ENCODE measurements at places on chromosomes 13 and 19. TPM values are rescaled to one million over a fixed set of nuclear protein-coding genes. Genes with fewer than 3 reads are reported as not detected.

The C5AR2 gene
- 25.7 TPM for total RNA-seq

DNA sequence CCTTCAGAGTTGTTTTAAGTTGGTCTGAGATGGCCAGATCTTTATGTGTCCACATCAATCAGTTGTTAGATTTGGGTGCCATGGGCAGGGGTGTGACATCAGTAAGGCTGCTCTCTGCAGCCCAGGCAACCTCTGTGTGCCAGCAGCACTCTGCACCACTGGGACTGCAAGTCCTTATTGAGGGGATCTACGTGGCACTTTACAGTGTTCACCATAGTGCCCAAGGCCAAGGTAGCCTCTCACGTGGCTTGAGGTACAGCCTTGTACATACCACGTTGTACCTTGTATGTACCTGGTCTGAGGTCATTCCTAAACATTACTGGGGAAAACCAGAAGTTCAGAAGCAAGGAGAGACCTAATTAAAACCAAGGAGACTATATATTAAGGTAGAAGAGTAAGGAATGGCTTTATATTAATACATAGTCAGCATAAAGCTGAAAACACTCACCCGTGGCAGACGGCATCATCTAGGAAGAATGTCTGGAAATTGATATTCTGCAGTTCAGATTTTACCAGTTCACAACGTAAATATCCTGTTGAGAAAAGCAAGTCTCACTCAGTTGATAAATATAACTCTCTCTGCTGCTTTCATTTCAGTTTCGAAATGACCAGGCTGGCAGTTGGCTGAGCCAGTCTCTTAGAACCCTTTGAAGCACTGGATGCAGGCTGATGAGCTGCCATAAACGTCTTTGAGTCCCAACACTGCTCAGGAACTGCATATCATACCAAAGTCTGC lies 128.8 kb downstream of the ZDHHC20 start:
- no peak overlapping the region for H3K27ac ChIP-seq
- no peaks in the 10 kb centered on the region for H3K36me3 ChIP-seq
- no peak overlapping the region for H3K4me3 ChIP-seq
- no peak for DNase-seq
- no peaks in the 10 kb centered on the region for H3K4me1 ChIP-seq
- H3K27me3 ChIP-seq, result no peaks in the 10 kb centered on the region

The MUC16 gene
- under 0.01 TPM for total RNA-seq

GRCh38 chr19:42111811-42112210 lies 20.4 kb downstream of the POU2F2 start:
- no peaks in the 10 kb centered on the region for H3K36me3 ChIP-seq
- H3K4me3 ChIP-seq, result no peak overlapping the region
- no peaks in the 10 kb centered on the region for H3K27me3 ChIP-seq
- no peak overlapping the region for H3K27ac ChIP-seq

- H3K27ac ChIP-seq, result no peak overlapping the region
- no peaks in the 10 kb centered on the region for H3K4me1 ChIP-seq
- H3K36me3 ChIP-seq, result no peaks in the 10 kb centered on the region
- no peaks in the 10 kb centered on the region for H3K27me3 ChIP-seq
Observed at GRCh38 chr13:24086642-24087041, 73.9 kb upstream of the SPATA13 start.

The MATK gene
- 5.4 TPM for total RNA-seq

The B3GNT8 gene
- 4.2 TPM for total RNA-seq

The FAM83E gene
- 2.0 TPM for total RNA-seq

The ZNF583 gene
- 20.9 TPM for total RNA-seq

DNA sequence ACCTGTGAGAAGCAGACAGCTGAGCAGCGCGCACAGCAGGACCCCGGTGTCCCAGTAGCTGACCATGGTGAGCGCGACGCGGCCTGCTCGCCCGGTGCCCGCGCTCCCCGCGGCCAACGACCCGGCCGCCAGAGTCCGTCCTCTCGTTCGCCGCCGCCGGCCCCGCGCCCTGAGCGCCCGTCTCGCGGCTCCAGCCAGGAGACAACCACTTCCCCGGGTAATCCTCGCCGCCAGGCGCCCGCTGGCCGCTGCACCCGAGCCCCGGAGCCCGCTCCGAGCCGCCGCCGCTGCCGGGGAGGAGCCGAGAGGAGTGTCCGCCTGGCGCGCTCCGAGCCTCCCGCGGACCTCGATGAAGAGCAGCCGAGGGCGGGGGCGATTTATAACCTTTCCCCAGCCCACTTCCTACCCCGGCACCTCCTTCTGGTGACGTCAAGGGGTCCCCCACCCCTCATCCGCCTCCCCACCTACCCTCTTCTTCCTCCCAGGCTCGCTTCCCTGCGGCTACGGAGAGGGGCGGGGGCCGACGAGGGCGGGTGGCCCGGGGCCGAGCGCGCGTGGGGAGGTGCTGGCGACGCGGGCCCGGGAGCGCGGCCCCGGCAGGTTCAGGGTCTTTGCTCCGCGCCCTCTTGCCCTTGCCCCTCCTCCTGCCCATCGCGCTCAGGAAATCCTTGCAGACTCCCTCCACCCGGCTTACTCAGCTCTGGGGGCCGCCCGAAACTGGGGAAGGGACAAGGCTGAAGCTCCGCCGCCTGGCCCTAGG lies at the start of gene FLT1:
Gene FLT1, minus strand, starts transcription at position 351 of the 760 bp plus-strand sequence. Its CDS starts 285 bp downstream, at position 66.
- H3K4me1 ChIP-seq, result peaks cover 28% of the 10 kb centered on the region
- peaks cover 13% of the 10 kb centered on the region for H3K27me3 ChIP-seq
- H3K4me3 ChIP-seq, result peak within 1 kb of the TSS; percentile 65
- no peaks in the 10 kb centered on the region for H3K36me3 ChIP-seq
- no peak for DNase-seq
- no peak within 1 kb of the TSS for H3K27ac ChIP-seq

The ZNF699 gene
- 33.6 TPM for total RNA-seq

The FKBP8 gene
- 237 TPM for total RNA-seq

The C1QTNF9 gene
- total RNA-seq, result not detected

GRCh38 chr13:25816239-25816638 lies 235.6 kb downstream of the SHISA2 start:
- H3K4me3 ChIP-seq, result no peak overlapping the region
- H3K4me1 ChIP-seq, result no peaks in the 10 kb centered on the region

- H3K27me3 ChIP-seq, result no peaks in the 10 kb centered on the region
- H3K4me3 ChIP-seq, result no peak overlapping the region
- DNase-seq, result no peak
Observed at GRCh38 chr13:29799041-29799440, 51.4 kb downstream of the UBL3 start.

The KCNRG gene
- total RNA-seq, result 2.0 TPM

GRCh38 chr19:29054886-29055675 lies 157.9 kb downstream of the UQCRFS1 start:
- no peak overlapping the region for H3K4me3 ChIP-seq
- H3K27me3 ChIP-seq, result no peaks in the 10 kb centered on the region
- H3K27ac ChIP-seq, result no peak overlapping the region
- H3K36me3 ChIP-seq, result no peaks in the 10 kb centered on the region
- H3K4me1 ChIP-seq, result no peaks in the 10 kb centered on the region
- DNase-seq, result no peak

- DNase-seq, result no peak
- H3K36me3 ChIP-seq, result no peaks in the 10 kb centered on the region
- no peaks in the 10 kb centered on the region for H3K4me1 ChIP-seq
- H3K27me3 ChIP-seq, result no peaks in the 10 kb centered on the region
- H3K4me3 ChIP-seq, result no peak overlapping the region
Observed at GRCh38 chr13:47859165-47859564, 141.9 kb downstream of the SUCLA2 start.

- H3K36me3 ChIP-seq, result peaks cover 22% of the 10 kb centered on the region
- H3K27me3 ChIP-seq, result no peaks in the 10 kb centered on the region
- peak within 1 kb of the TSS; percentile 84 for H3K4me3 ChIP-seq
- peak; percentile 98 for DNase-seq
Observed at GRCh38 chr19:58439576-58440554, at the start of gene ZNF132. Gene ZNF132 (minus strand): TSS chr19:58440153. CDS start chr19:58439821, 332 bp downstream.

GRCh38 chr19:48398375-48399235 lies 5.1 kb downstream of the GRIN2D start:
- peak overlapping the region; percentile 66 for H3K4me3 ChIP-seq
- H3K27me3 ChIP-seq, result peaks cover 17% of the 10 kb centered on the region
- H3K27ac ChIP-seq, result no peak overlapping the region
- no peaks in the 10 kb centered on the region for H3K36me3 ChIP-seq
- peaks cover 6% of the 10 kb centered on the region for H3K4me1 ChIP-seq
- DNase-seq, result peak; percentile 21

GRCh38 chr13:90455823-90456222 lies 891.7 kb upstream of the MIR17HG start:
- H3K36me3 ChIP-seq, result no peaks in the 10 kb centered on the region
- H3K4me1 ChIP-seq, result no peaks in the 10 kb centered on the region
- DNase-seq, result no peak
- H3K4me3 ChIP-seq, result no peak overlapping the region
- no peaks in the 10 kb centered on the region for H3K27me3 ChIP-seq
- no peak overlapping the region for H3K27ac ChIP-seq

The SULT2A1 gene
- total RNA-seq, result not detected

DNA sequence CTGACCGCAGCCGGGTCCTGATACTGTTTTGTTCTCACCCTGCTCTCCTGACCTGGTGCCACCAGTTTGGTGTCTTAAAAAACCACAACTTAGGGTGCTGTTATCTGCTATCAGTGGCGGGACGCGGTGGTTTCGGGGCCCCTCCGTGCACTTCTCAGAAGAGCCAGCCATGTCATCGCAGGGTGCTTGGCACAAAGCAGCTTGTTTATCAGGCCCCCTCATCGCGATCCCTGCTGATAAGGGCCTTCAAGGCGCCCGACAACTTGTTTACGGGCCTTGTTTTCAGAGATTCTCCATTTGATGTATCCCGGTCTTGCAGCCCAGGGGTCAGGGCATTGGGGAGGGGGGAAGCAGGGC lies 58.1 kb upstream of the KLF2 start:
- no peak overlapping the region for H3K4me3 ChIP-seq
- no peaks in the 10 kb centered on the region for H3K4me1 ChIP-seq
- H3K36me3 ChIP-seq, result no peaks in the 10 kb centered on the region

DNA sequence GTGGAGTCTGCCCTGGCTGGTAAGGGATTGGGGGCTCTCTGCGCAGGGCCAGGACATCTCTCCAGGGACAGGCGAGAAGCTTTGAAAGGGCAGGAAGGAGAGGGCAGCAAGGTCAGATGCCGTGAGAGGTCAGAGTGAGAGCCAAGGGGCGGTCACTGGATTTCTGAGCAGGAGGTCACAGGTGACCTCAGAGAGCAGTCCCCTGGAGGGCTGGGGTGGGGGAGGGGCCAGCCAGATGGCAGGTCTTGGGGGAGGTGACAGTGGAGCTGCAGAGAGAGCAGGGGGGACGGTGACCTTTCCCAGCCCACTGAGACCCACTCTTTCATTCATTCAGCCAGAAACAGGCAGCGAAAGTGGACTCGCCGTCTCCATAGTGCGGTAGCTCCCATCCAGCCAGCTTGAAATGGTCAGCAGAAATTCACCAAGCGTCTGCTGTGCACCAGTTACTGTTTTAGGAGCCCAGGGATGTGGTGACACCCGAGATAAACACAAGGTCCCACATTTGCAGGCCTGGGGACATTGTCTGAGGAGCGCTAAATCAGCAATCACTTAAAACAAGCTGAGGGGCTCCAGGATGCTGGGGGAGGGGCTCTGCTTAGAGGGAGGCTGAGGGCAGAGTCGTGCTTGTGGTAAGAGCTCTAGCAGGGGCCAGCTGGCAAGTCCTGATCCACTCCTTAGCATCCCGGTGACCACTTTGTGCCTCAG lies 10.2 kb downstream of the CARM1 start:
- no peaks in the 10 kb centered on the region for H3K27me3 ChIP-seq
- no peaks in the 10 kb centered on the region for H3K36me3 ChIP-seq
- no peak overlapping the region for H3K27ac ChIP-seq

DNA sequence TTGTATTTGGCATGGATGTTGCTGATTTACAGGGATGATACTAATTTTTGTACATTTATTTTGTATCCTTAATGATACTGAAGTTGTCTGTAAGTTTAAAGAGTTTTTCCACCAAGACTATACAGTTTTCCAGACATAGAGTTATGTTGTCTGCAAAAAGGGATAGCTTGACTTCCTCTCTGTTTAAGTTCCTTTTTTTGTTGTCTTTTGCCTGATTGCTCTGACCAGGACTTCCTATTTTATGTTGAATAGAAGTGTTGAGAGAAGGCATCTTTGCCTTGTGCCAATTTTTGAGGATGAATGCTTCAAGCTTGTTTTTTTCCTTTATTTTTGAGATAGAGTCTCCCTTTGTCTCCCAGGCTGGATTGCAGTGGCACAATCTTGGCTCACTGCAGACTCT lies 36.8 kb upstream of the ZNF681 start:
- no peaks in the 10 kb centered on the region for H3K27me3 ChIP-seq
- no peak overlapping the region for H3K4me3 ChIP-seq
- H3K4me1 ChIP-seq, result no peaks in the 10 kb centered on the region
- H3K36me3 ChIP-seq, result no peaks in the 10 kb centered on the region

The RASGRP4 gene
- total RNA-seq, result 16.9 TPM

The OR7A5 gene
- total RNA-seq, result not detected

The LSR gene
- total RNA-seq, result 9.3 TPM

DNA sequence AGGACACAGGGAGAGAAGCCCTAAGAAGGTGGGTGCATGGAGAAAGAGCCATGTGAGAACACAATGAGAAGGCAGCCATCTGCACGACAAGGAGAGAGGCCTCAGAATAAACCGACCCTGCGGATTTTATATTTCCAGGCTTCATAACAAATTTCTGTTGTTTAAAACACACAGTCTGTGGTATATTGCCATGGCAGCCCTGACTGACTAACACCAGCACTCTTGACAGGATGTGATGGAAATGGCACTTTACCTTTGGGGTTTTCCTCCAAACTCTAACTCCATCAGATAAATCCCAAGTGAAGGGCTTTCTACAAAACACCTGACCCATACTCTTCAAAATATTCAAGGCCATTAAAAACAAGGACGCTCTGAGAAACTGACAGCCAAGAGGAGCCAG lies 13.2 kb upstream of the MED4 start:
- no peak overlapping the region for H3K27ac ChIP-seq
- no peak for DNase-seq
- peaks cover 17% of the 10 kb centered on the region for H3K4me1 ChIP-seq
- H3K27me3 ChIP-seq, result no peaks in the 10 kb centered on the region

GRCh38 chr13:45765464-45765863 lies 63.3 kb downstream of the CBY2 start:
- DNase-seq, result no peak
- no peak overlapping the region for H3K27ac ChIP-seq
- no peaks in the 10 kb centered on the region for H3K4me1 ChIP-seq
- no peaks in the 10 kb centered on the region for H3K36me3 ChIP-seq
- H3K4me3 ChIP-seq, result no peak overlapping the region

The NMRK2 gene
- total RNA-seq, result 1.8 TPM

DNA sequence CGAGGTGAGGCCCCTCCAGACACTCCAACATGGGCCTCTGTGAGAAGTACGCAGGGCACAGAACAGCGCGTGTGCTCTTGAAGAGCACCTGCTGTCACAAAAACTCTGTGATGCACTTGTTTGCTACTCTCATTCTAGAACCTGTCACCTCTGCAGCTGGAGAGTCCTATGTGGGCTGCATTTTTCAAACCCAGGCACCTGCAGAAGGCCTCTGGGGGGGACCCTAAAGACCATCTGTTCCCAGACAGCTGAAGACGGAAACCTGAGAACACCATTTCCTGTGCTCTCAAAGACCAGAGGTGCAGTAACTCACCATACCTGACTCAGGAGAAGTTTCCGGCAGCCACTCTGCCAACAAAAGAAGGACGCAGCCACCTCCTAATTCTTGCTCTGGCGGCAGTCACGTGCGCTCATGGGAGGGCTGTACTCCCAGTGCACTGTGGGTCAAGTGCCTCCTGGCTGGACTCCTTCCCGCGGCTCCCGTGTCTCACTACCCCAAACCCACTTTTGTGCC lies 28.1 kb downstream of the RANBP3 start:
- peaks cover 81% of the 10 kb centered on the region for H3K4me1 ChIP-seq
- H3K4me3 ChIP-seq, result no peak overlapping the region
- DNase-seq, result no peak

- DNase-seq, result no peak
- no peak overlapping the region for H3K27ac ChIP-seq
- no peaks in the 10 kb centered on the region for H3K27me3 ChIP-seq
- no peak overlapping the region for H3K4me3 ChIP-seq
Observed at GRCh38 chr13:99354371-99354951, 47.3 kb upstream of the GPR183 start.
